ENCODE measurements at places on chromosomes 7 and 10. TPM values are rescaled to one million over a fixed set of nuclear protein-coding genes. Genes with fewer than 3 reads are reported as not detected.

GHRHR gene
- total RNA-seq, result not detected

MKI67 gene
- total RNA-seq, result 2.4 TPM

EBLN1 gene
- not detected for total RNA-seq

MEIG1 gene
- not detected for total RNA-seq

GPR85 gene
- 0.31 TPM for total RNA-seq

FAM25C gene
- not detected for total RNA-seq

NPTX2 gene
- total RNA-seq, result 2.0 TPM

AEBP1 gene
- total RNA-seq, result 164 TPM

ADARB2 gene
- 1.0 TPM for total RNA-seq

ADAM8 gene
- 16.6 TPM for total RNA-seq

LMBR1 gene
- 82.6 TPM for total RNA-seq

UNC5B gene
- total RNA-seq, result 22.6 TPM

SPDYE16 gene
- 0.31 TPM for total RNA-seq

FAM53B gene
- total RNA-seq, result 30.0 TPM

VWDE gene
- 1.5 TPM for total RNA-seq

ITIH5 gene
- total RNA-seq, result 13.1 TPM

SEMA3D gene
- 17.5 TPM for total RNA-seq

MCM7 gene
- total RNA-seq, result 47.2 TPM

PGAM1 gene
- total RNA-seq, result 161 TPM

GPR26 gene
- not detected for total RNA-seq

SLIT1 gene
- total RNA-seq, result 0.35 TPM

LRRTM3 gene
- total RNA-seq, result 0.22 TPM

CD36 gene
- total RNA-seq, result 10.0 TPM

TRPV6 gene
- total RNA-seq, result 4.4 TPM

ZNF485 gene
- total RNA-seq, result 4.9 TPM

ERVW-1 gene
- total RNA-seq, result not detected

GRB10 gene
- 57.8 TPM for total RNA-seq

SUV39H2 gene
- total RNA-seq, result 5.1 TPM

UCMA gene
- not detected for total RNA-seq

SLC29A4 gene
- total RNA-seq, result 3.4 TPM

ZNF487 gene
- 7.1 TPM for total RNA-seq

SPDYE1 gene
- not detected for total RNA-seq

JMJD1C gene
- 92.9 TPM for total RNA-seq

CTBP2 gene
- total RNA-seq, result 111 TPM

CNTNAP2 gene
- total RNA-seq, result 0.13 TPM

TCERG1L gene
- total RNA-seq, result not detected

SPDYE8 gene
- total RNA-seq, result not detected

HOXA2 gene
- total RNA-seq, result 2.9 TPM

C7orf57 gene
- 0.63 TPM for total RNA-seq

HOXA5 gene
- total RNA-seq, result 38.0 TPM

SCIN gene
- total RNA-seq, result 141 TPM

GPC2 gene
- 1.8 TPM for total RNA-seq

FRMPD2 gene
- 0.47 TPM for total RNA-seq

ZNF853 gene
- 5.4 TPM for total RNA-seq

SPAM1 gene
- not detected for total RNA-seq

HECW1 gene
- 0.50 TPM for total RNA-seq

LLCFC1 gene
- not detected for total RNA-seq

GIMAP5 gene
- 30.0 TPM for total RNA-seq
